ENCODE measurements at places on chromosomes 1 and 21. TPM values are rescaled to one million over a fixed set of nuclear protein-coding genes. Genes with fewer than 3 reads are reported as not detected.

Gene PTGS2
- 0.81 TPM for total RNA-seq

Gene PPM1J
- total RNA-seq: 10.7 TPM

Gene SPRR2F
- not detected for total RNA-seq

Gene PLA2G2C
- total RNA-seq: not detected

Gene FCGR1A
- 8.1 TPM for total RNA-seq

Gene AKNAD1
- not detected for total RNA-seq

Gene CFAP74
- not detected for total RNA-seq

All from cardiac septum (tissue), 1 donor.